ENCODE measurements at places on chromosomes 13 and 19.

DNA sequence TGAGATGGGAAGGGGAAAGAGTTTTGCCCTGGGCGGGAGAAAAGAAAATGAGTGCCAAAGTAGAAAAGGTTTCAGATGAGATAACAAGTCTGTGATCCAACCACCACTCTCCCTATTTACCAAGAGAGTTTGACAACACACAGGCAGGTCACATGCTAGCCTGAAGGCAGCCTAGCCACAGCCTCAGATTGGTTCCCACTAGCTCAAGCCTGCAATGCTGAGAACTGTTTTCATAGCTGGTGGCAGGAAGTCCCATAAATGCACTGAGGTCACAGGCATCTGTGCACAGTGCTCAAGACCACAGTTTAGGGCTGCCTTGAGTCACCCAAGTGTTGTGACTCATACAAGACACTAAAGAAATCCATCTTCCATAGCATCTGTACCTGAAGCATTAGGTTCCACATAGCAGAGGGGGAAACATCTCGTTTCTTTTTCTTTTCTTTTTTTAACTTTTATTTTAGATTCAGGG, 18.5 kb upstream of the POP4 start:
- no peak for DNase-seq

DNA sequence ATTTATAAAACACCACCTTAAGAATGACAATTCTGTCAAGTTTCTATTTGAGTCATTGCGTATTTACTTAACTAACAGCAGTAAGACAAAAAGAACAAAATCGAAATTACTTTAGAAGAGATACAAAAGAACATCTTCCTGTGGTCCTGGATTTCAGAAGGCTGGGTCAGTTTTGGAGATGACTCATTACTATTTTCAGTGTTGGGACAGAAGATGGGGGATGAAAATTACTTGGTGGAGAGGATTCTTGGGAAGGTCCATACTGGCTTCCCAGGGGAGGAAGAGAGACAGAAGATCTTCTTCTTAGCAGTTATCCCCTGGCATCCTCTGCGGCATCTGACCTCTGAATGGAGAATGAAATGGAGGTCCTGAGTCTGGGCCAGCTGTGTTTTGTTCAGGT, 33.5 kb upstream of the CSNK1A1L start:
- DNase-seq = no peak

DNA sequence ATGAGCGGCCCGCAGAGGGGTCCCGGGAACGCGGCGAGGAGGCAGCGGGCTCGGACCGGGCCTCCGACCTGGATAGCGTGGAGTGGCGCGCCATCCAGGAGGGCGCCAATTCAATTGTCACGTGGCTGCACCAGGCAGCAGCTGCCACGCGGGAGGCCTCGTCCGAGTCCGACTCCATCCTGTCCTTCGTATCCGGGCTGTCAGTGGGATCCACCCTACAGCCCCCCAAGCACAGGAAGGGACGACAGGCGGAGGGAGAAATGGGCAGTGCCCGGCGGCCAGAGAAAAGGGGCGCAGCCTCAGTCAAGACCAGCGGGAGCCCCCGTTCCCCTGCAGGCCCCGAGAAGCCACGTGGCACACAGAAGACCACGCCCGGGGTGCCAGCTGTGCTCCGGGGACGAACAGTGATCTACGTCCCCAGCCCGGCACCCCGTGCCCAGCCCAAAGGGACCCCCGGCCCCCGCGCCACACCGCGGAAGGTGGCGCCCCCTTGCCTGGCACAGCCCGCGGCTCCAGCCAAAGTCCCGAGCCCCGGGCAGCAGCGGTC, 10.7 kb downstream of the C19orf25 start:
- no peak for DNase-seq

DNA sequence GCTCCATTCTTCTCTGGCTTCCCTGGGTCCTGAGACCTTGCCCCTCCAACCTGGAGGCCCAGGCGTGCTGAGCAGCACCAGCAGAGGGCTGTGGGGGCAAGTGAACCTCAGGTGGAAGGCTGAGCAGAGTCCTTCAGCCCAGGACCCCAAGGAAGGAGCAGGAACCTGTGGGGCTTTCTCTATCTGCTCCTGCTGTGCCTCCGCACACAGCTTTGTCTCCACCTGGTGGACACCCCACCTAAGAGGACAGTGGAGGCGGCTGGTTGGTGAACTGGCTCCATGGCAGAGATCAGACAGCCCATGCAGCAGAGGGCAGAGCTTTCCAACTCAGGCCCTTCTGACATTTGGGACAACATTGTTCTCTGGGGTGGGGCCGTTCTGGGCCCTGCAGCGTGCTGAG, 19.7 kb downstream of the ZFR2 start:
- DNase-seq = no peak

DNA sequence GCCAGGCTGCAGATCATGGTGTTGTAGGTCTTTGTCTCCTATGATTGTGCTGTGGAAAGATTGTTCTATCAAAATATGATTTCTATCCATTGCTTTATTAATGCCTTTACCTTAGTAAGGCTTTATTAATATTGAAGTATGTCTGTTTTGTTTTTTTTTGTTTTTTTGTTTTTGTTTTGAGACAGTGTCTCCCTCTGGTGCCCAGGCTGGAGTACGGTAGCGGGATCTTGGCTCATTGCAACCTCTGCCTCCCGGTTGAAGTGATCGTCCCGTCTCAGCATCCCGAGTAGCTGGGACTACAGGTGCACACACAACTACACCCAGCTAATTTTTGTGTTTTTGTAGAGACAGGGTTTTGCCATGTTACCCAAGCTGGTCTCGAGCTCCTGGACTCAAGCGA, 7.7 kb downstream of the IRGC start:
- no peak for DNase-seq

DNA sequence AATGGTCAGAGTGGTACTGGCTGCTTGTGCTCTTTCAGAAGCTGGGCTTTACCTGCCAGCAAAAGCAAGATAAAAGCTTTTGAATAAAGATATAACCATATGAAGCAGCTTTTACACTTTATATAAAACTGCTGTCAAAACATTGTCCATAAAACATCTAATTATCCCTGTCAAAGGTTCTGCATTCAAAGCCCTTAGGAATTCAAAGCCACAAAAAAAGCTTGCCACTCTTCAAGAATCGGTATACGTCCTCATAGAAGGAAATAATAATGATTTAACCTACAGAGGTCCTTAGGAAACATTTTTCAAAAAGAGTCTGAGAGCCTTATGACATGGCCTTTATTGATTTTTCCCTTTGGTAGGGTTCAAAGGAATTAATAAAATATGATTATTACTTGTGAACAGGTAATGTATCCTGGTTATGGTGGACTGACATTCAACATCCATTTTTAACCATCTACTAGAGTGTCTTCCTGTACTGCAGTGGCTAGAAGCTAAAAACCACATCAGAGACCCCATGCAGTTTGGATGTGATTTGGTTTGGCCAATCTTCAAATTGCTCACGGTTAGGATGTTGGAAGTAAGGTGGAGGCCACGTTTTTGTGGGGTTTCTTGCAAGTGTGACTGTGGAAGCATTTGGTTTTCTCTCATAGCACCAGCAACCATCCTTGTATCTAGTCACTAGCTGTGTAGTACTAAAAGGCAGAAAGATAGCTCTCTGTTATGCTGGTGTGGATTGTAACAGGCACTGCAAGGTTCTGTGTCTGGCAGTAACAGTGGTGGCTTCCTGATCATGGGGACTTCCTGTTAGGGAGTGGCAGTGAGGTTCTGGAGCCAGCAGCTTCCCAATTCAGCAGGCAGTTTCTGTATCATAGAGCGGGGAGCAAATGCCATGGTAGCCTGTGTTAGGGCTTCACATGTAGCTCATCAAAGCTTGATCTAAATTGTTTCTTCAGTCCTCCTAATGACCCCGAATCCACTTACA, 441.5 kb downstream of the DIAPH3 start:
- no peak for DNase-seq

DNA sequence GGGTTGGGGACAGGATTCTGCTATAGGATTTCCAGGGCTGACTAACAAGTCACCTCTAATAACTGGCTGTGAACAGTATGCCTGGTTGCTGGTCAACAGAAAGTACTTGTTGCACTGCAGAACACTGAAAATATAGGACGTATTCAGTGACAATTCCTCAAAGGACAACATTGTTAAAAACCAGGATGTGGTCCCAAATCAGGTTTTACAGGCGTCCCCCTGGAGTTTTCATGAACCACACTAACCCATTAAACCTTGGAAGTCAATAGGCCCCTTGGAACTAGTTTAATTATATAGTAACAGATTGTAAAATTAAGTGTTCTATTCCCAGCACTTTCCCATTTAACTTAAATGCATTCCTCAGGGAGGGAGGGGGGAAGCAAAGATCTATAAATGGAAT, 495.4 kb downstream of the TBC1D4 start:
- DNase-seq = no peak

DNA sequence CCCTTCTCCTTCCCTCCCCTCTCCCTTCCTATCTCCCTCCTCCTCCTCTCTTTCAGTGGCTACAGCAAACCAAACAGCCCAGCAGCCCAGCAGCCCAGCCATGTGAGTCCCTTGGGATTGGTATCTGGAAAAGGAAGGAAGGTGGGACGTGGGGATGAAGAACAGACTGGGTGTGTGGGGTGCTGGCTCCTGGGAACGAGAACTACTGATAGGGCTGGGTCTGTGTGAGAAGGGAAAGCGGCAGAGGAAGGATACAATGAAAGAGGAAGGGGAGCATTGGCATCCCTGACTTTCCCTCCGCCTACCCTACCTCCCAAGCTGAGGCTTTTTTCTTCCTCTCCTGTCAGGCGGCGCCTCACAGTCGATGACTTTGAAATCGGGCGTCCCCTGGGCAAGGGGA, 863 bp downstream of the AURKC start:
- no peak for DNase-seq

GRCh38 chr19:1063909-1064660, 2.9 kb upstream of the ARHGAP45 start:
- DNase-seq = no peak

DNA sequence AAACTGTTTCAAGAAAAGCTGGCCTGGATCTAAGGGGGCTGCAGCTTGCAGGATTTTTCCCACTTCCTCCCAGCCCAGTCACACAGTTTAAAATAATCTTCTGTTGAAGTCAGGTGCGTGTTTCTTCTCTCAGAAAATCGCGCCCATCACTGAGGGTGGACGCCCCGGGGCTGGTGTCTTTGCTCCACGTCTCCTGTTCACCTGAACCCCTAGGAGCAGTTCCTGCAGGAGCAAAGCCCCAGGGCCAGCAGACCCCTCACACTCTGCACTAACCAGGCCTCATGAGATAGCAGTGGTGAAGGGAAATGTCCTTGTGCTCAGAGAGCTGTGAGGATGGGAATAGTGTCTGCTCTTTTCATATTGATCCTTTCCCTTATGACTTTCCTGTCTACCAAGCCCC, 920 bp upstream of the SIGLEC7 start:
- DNase-seq = no peak

DNA sequence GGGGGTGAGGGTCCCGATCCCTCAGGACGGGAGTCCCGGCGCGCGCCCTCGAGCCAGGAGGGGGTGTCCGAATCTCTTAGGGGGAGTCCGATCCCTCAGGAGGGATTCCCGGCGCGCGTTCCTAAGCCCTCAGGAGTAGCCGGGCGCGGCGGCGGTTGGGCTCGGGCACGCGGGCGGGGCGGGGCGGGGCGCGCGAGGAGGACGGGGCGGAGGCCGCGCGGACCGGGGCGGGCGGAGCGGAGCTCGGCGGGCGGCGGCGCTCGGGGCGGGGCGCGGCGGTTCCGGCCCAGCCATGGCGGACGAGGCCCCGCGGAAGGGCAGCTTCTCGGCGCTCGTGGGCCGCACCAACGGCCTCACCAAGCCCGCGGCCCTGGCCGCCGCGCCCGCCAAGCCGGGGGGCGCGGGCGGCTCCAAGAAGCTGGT, at the start of gene CUL4A:
TSS of gene CUL4A (plus strand) at position 278 of the 423 bp plus-strand sequence. CDS start at position 293, 15 bp downstream.
- DNase-seq = peak; percentile 83

DNA sequence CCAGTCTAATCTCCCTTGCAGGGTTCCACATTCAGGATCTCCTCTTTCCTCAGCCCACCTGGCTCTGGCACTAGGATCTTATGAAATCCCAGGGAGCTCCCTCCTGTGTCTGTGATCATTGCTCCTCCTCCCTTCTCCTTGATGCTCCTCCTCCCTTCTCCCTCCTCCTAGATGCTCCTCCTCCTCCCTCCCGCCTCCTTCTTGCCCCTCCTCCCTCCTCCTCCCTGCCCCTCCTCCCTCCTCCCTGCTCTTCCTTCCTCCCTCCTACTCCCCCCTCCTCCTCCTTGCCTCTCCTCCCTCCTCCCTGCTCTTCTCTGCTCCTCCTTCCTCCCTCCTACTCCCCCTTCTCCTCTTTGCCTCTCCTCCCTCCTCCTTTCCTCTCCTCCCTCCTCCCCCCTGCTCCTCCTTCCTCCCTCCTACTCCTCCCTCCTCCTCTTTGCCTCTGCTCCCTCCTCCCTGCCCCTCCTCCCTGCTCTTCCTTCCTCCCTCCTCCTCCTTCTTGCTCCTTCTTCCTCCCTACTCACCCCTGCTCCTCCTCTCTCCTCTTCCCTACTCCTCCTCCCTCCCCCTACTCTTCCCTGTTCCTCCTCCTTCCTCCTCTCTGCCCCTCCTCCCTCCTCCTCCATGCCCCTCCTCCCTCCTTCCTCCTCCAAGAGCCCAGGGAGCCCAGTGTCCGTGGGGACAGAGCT, 14.9 kb upstream of the ZBTB7A start:
- no peak for DNase-seq

- no peak for DNase-seq
Observed at GRCh38 chr19:12953799-12954611, 3.0 kb downstream of the GADD45GIP1 start.

- DNase-seq = peak; percentile 19
Observed at GRCh38 chr19:33280351-33280921, 21.9 kb downstream of the CEBPA start.

DNA sequence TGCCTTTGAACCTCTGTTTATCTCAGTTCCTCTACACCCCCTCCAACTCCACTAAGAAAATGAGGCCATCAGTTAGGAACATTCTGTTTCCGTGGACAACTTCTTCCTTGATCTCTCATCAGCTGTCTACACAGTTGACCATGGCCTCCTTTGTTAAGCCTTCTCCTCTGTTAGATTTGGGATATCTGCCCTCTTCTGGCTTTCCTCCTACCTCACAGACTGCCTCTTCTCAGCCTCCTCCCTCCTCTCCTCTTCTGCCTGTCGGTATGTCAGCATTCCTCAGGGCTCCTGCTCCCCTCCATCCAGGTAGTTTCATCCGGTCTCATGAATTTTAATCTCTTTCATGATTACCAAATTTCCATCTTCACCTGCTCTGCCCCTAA, 454.9 kb downstream of the FOXO1 start:
- no peak for DNase-seq

DNA sequence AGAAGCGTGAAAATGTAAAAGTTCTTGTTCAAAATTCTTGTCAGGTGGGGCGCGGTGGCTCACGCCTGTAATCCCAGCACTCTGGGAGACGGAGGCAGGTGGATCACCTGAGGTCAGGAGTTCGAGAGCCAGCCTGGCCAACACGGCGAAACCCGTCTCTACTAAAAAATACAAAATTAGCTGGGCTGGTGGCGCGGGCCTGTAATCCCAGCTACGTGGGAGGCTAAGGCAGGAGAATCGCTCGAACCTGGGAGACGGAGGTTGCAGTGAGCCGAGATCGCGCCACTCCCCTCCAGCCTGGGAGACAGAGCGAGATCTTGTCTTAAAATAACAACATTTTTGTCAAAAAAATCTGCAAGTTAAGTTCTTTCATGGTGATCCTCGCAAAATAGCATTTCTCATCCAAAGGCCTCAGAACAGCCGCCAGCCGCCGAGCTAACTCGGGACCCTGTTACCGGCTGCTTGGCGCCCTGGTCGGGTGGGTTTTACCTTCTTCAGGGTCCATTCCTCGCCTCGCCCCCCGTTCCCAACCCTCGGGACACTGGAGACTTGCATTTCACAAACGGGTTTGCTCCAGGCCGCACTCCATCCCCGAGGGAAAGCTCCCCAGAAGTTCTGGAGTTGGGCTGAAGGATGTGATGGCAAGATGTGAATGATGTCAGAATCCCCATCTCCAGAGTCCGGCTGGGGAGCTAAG, 1.6 kb downstream of the LATS2 start:
- no peak for DNase-seq
